ENCODE measurements at places on chromosomes 4 and X.
A peak's percentile ranks its signal among the peaks of the same experiment; 100 is the strongest.

DNA sequence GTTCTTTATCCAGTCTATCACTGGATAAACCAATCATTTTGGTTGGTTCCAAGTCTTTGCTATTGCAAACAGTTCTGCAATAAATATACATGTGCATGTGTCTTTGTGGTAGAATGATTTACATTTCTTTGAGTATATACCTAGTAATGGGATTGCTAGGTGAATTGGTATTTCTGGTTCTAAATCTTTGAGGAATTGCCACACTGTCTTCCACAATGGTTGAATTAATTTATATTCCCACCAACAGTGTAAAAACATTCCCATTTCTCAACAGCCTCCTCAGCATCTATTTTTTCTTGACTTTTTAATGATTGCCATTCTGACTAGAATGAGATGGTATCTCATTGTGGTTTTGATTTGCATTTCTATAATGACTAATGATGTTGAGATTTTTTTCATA lies 791.7 kb upstream of the AGA start:
- no peak for DNase-seq

- no peak for DNase-seq
Observed at GRCh38 chr4:70709611-70710205, 12.1 kb upstream of the RUFY3 start.

- DNase-seq = no peak
Observed at GRCh38 chr4:168098248-168098717, 5.9 kb downstream of the ANXA10 start.

GRCh38 chrX:51852096-51852495 lies 41.3 kb upstream of the MAGED1 start:
- no peak for DNase-seq

DNA sequence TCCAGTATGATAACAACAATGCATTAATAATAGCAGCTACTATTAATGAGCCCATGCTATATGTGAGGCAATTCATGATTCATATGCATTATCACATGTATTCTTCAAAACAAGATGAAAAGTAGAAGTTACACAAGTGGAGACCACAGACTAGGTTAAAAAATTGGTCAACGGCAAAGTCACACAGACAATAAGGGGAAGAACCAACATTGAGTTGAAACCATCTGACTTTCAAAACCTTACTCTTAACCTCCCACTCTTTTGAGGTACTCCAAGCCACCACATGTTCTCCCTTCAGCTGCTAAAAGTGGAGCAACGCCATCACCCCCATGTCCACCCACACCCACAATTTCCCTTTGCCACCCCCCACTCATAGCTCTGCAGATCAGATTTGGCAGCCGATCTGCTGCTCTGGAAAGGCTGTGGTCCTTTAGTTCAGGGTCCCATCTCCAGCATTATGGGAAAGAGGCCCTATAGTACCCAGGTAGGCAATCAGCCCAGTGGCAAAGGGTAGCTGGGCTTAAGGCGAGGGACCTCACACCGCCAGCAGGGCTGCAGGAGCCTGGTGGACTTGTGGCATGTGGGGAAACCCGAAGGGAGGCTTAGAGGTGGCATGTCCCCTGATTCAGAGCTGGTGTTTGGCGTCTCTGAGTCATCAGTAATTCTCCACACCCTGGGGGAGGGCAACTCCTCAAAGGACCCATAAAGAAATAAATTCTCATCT lies 33.5 kb upstream of the CYBB start:
- DNase-seq = no peak

DNA sequence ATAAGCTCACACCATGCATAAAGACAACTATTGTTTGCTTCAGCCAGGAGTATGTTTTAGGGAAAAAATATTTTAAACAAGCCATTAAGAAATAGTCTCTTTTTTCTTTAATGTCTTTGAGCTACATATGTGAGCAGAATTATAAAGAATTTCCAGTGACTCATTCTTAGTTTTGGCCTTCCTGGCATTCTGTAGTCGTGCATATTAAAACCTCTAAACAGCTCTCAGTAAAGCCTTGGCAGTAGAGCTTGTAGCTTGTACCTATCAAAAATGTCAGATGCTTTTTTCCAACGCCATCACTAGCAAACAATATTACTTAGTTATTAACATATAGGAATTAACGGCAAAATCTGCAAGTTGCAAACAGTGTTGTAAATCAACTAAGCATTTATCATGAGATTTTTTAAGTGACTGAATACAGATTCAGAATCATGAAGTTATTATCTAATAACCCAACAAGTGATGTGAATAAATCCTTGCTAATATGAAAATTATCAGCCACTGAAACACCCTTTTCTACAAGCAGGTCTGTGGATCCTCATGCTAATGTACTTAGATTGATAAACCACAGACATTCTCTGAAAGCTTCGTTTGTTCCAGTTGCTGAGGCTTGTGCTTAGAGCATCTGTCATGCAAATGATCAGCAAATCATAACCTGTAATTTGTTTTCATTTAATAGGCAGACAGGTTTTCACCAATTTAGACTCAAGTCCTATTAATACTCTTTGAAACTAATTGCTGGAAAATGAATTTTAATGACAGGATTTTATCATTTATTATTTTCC lies 412.0 kb upstream of the ATOH1 start:
- no peak for DNase-seq

DNA sequence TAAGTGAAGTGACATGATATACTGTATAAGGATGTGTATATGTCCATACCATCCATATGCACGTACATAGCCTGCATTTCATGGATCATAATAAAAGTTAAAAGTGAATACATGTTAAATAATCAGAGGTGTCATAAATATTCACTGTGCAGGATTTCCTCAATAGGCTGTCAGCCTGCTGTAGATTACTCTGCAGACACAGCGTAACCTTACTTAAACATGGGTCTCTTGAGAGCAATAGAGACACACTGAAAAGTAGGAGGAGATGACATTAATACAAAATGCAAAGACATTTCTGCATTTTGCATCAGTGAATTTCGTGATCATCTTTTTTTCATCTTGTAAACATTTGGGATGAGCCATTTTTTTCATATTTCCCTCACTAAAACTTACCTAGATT lies 955.2 kb upstream of the DIAPH2 start:
- DNase-seq = no peak

GRCh38 chr4:109972786-109973528 lies 60.3 kb downstream of the EGF start:
- DNase-seq = no peak

- DNase-seq = no peak
Observed at GRCh38 chr4:82352118-82352824, 21.5 kb downstream of the HNRNPD start.

DNA sequence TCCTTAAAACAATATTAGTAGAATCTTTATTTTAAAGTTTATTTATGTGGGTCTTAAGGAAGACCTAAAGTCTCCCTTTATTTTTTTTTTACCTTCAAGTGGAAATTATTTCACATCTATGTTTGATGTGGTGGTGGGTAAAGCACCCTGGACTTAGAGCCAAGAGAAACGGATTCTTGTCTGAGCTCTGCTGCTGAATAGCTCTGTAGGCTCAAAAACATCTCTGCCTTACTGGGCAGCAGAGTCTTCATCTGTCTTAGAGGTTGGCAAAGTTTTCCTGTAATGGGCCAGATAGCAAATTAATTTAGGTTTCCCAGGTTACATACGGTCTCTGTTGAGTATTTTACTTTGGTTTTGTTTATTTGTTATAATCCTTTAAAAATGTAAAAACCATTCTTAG lies 136.5 kb downstream of the CEP135 start:
- DNase-seq = no peak

DNA sequence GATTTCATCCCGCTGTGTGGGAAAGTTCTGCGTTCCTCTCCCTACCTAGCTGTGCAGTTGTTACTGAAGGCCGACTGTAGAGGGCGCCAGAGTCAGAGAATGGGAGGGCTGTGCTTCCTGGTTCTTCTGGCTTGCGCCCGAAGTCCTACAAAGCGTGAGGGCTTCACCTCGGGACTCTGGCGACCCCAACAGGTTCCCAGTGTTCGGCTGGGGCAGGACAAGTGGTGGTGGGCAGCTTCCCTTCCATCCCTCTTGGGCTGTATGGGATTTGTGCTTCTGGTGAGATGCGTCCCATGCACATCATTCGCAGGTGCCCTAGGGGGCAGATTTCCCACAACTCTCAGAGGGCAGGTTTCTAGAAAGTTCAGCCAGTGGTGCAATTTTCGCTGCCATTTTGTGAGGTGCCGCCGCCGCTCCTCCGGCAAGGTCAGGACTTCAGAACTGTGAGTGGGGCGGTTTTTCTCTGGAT lies 27.3 kb downstream of the CT45A1 start:
- peak; percentile 12 for DNase-seq

DNA sequence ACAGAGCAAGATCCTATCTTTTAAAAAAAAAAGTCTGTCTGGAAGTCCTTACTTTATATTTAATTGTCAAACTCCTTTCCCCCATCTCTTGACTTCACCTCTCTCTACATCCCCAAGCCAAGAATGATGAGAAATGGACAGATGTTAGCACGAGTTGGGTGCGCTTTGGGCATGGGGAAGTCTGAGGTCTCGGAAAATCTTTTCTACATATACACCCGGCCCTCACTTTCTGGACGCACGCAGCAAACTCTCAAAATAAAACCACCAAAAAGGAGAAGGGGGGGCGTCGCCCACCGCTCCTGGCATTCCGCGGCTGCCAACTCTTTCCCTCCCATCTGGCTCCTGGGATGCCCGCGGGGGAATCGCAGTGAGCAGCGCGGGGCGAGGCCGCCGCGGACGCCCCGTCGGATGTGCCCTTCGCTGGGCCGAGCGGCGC lies 756 bp downstream of the IGFBP7 start:
- no peak for DNase-seq

- no peak for DNase-seq
Observed at GRCh38 chr4:136562834-136563233, 969.5 kb downstream of the PCDH18 start.

DNA sequence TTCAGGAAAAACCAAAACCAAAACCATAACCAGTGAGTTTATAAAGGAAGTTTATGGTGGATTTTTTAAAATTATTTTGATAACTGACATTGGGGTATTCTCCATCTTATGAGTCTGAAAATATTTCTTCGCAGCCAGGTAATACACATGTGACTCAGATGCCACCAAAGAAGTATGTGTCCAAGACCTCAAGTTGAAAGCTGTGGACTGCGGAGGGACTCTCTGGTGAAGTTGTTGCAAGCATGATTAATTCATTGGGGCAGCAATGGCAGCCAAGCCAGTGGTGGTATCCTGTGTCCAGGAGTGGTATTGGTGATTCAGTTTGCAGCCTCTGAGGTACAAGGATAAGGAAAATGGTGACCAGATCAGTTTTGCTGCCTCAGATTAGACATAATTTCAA lies 14.0 kb upstream of the ADH5 start:
- no peak for DNase-seq

- no peak for DNase-seq
Observed at GRCh38 chr4:151199319-151200190, 77.4 kb upstream of the PRSS48 start.

- no peak for DNase-seq
Observed at GRCh38 chr4:147287588-147287890, 193.4 kb upstream of the EDNRA start.

GRCh38 chr4:146488495-146489174 lies 33.1 kb downstream of the SLC10A7 start:
- DNase-seq = no peak

GRCh38 chr4:152953514-152953913 lies 17.4 kb downstream of the FHDC1 start:
- no peak for DNase-seq

DNA sequence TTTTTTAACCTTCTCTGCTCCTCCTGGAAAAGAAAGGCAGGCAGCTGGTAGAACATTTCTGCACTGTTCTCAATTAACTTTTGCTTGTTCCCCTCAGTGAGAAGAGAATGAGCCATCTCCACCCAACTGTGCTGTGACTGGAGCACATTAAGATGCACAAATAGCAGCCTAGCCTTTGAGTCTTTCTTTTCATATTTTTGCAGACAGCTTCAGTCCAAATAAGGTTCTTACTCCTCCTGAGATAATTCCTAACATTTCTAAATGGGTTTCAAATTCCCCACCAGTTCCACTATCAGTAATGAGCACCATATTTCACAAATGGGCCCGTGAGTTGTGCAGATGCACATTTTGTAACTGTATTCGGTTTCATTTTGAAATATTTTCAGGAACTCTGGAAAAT lies 118.6 kb downstream of the SPCS3 start:
- DNase-seq = no peak

- no peak for DNase-seq
Observed at GRCh38 chr4:11106190-11106589, 322.5 kb downstream of the HS3ST1 start.

DNA sequence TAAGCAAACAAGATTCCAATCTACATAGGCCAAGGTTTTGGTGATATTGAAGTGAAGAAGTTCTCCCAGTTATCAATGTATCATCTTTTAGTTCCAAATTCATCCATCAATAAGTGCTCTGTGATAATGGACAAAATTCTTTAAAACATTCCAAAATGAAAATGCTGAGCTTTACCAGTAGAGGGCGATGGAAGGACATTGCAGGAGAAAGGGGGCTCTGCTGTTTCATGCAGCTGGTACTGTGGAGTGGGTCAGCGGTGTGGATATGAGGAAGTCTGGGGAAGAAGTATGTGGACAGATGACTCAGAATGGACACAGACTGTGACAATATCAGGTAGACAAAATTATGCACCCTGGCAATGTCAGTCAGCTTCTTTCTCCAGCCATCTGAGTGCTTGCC lies 46.6 kb upstream of the HS6ST2 start:
- no peak for DNase-seq

GRCh38 chr4:573122-573892 lies 2.8 kb downstream of the TMEM271 start:
- no peak for DNase-seq

DNA sequence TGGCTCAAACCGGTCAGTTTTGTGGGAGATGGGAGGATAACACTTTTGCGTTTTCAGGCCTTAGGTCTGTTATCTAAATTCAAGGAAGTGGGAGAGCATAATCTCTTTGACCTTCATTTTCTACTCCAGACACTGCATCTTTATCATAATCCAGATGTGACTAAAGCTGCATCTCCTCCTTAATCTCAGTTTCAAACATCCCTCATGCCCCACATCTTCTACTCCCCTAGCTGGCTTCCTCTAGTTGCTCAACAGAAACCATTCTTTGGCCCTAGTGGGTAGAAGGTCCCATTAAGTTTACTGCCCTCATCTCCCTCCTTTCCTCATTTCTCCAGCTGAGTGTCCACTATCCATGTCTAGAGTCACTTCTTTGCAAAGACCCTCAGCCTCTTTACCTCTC lies 18.8 kb upstream of the RASL11B start:
- no peak for DNase-seq

GRCh38 chrX:17687648-17688047 lies 49.6 kb upstream of the SCML1 start:
- DNase-seq = no peak

- DNase-seq = peak; percentile 64
Observed at GRCh38 chrX:125205133-125205917, 114.3 kb upstream of the TEX13C start.

GRCh38 chr4:38795087-38795486 lies 9.5 kb downstream of the TLR1 start:
- DNase-seq = no peak

DNA sequence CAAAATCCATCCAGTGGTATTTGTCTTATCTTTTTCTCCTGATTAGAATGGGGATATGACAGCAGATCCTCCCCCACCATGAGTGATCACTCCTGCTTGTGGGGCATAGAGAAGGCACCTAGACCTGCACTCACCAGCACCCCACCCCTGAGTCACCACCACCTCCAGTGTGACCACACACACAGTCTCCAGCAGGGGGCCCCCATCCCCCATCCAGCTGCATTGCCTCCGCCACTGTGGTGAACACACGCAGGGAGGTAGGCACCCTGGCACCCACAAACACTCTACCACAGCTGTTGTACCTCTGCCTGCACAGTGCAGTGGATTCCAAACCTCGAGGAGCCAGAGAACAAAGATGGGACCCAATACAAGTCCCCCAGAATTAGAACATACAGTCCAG lies 9.0 kb upstream of the MAGEA8 start:
- DNase-seq = peak; percentile 17
